ENCODE measurements at places on chromosomes 3 and 15. TPM values are rescaled to one million over a fixed set of nuclear protein-coding genes. Genes with fewer than 3 reads are reported as not detected.

GRAMD2A gene
- 21.0 TPM for total RNA-seq

CORO2B gene
- total RNA-seq: 0.70 TPM

MESP1 gene
- total RNA-seq: 0.95 TPM

A4GNT gene
- total RNA-seq: not detected

CLRN1 gene
- total RNA-seq: not detected

TMEM62 gene
- 43.3 TPM for total RNA-seq

ZNF654 gene
- total RNA-seq: 14.7 TPM

PLA2G4E gene
- total RNA-seq: not detected

LOXL1 gene
- total RNA-seq: 8.3 TPM

LYSMD2 gene
- 14.4 TPM for total RNA-seq

SERINC4 gene
- total RNA-seq: not detected

CADM2 gene
- 22.3 TPM for total RNA-seq

NR1D2 gene
- total RNA-seq: 29.7 TPM

TMEM202 gene
- total RNA-seq: not detected

HCN4 gene
- 0.18 TPM for total RNA-seq

CLK3 gene
- 123 TPM for total RNA-seq

UBAP1L gene
- total RNA-seq: 8.7 TPM

KCNMB2 gene
- total RNA-seq: not detected

CTXN2 gene
- not detected for total RNA-seq

EFCC1 gene
- total RNA-seq: 40.4 TPM

DUOX1 gene
- total RNA-seq: 0.35 TPM

TIMMDC1 gene
- 44.0 TPM for total RNA-seq

LRCH3 gene
- 40.0 TPM for total RNA-seq

BUB1B gene
- 10.6 TPM for total RNA-seq

DUOXA2 gene
- 0.67 TPM for total RNA-seq

ZNF35 gene
- total RNA-seq: 7.2 TPM

GNAT1 gene
- not detected for total RNA-seq

OIP5 gene
- 1.0 TPM for total RNA-seq

SLC28A1 gene
- 61.1 TPM for total RNA-seq

SECISBP2L gene
- 37.1 TPM for total RNA-seq

TM4SF4 gene
- total RNA-seq: 1.7 TPM

FETUB gene
- total RNA-seq: not detected

SLC27A2 gene
- total RNA-seq: 47.9 TPM

PRSS50 gene
- not detected for total RNA-seq

NMB gene
- 2.8 TPM for total RNA-seq

IMPG2 gene
- total RNA-seq: 0.27 TPM

GABRR3 gene
- total RNA-seq: not detected
